ENCODE measurements at places on chromosomes 11 and 22.

GRCh38 chr11:72297828-72298227, 53.9 kb upstream of the PHOX2A start:
- DNase-seq, result no peak

DNA sequence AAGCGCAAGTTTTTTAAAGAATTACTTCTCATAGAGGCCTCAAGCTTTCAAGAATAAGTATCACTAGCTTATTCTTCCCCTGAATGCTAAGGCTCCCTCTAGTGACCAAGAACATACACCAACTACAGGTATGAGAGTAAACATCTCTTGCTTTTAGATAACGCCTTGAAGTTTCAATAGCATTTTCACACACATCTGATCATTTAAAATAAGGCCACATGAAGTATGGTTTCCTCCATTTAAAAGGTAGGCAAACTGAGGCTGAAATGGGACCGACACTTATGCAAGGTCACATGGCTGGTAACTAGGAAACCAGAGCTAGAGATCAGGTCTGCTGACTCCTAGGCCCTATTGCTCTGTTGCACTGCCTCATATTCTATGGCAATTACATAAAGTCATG, 66.5 kb downstream of the CCDC34 start:
- peak; percentile 45 for DNase-seq

- peak; percentile 71 for DNase-seq
These were observed 2.2 kb downstream of the PHF21B start for GRCh38 chr22:45007391-45008185.

- DNase-seq, result no peak
These were observed 60.0 kb upstream of the NECTIN1 start for GRCh38 chr11:119788911-119789560.

DNA sequence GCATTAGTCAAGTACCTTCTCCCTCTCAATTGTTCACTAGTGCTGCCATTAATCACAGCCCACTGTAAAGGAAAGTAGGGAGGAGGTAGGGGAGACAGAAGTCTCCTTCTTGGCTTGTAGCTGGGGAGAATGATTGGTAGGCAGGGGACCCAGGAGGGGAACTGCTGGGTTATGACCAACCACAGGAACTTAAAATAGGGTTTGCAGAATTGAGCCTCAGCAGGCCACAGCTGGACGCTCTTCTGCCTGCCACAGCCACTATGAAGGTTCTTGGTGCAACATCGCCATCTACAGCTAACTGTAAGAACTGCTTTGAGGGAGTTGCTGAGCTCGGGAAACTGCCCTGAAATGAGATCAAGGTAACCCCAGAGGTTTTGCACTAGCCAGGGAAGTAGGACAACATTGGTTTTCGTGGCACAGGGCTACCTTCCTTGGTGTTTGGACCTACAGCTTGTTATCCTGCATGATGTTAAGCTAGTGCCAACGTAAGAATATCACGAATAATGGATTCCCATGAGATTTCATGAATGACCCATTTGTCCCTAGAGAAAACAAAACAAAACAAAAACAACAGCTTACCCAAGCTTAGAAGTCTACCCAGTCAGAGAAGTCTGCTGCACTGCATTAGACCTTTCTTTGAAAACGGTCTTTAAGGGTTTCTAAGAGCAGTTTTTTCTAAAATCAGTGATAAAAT, 787.1 kb upstream of the API5 start:
- peak; percentile 6 for DNase-seq

GRCh38 chr11:27409049-27409448, 46.0 kb upstream of the CCDC34 start:
- DNase-seq, result no peak

GRCh38 chr11:61112575-61112974, 10.3 kb downstream of the CD5 start:
- DNase-seq, result no peak

DNA sequence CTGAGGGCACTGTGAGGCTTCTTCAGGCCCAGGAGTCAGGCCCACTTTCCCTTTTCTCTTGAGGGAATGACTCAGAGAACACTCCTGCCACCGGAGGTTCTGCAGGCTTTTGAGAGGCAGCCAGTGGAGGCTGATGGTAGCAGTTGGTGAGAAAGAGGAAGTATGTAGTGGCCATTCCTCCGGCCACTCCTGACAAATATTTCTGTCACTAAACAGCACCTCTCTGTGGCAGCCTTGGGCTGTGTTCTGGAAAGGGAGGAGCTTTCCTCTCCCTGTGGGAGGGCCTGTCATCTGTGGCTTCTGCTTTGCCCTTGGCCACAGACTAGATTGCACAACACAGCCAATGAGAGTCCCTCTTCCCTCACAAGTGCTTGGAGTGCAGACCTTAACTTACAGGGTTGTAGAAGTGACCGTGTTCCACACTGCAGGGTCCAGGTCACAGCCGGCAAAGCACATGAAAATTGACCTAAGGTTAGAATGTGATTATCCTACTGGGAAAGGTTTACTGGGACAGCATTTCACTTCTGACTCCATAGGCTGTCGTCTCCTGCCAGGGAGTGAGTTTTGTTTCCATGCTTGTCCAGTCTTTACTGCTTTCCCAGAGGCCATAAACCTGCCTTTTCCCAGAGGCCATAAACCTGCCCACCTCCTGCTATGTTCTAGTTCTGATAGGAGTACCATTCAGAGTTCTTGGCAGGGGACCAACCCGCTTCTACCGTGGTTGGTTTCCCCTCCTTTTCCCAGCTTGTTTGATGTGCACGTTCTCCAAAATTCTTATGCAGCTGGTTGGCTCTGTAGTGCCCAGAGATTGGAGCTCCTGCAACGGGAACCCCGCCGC, 33.3 kb downstream of the MARK2 start:
- peak; percentile 64 for DNase-seq

- DNase-seq, result peak; percentile 94
These were observed 25.1 kb upstream of the RELT start for GRCh38 chr11:73350908-73351636.

DNA sequence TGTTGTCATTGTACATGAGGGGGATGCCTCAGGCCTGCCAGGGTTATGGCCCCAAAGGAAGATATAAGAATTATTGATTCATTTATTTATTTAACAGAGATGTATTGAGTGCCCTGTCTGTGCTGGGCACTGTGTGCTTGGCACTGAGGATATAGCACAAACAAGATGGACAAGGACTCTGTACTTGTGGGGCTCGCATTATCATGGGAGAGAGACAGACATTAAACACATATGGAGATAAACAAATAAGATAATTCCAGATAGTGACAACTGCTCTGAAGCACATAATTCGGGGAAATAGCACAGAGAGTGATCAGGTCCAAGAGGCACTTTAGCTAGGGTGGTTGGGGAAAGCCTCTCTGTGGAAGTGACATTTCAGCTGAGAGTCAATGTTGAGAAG, 119.8 kb upstream of the ARHGAP20 start:
- DNase-seq, result no peak

DNA sequence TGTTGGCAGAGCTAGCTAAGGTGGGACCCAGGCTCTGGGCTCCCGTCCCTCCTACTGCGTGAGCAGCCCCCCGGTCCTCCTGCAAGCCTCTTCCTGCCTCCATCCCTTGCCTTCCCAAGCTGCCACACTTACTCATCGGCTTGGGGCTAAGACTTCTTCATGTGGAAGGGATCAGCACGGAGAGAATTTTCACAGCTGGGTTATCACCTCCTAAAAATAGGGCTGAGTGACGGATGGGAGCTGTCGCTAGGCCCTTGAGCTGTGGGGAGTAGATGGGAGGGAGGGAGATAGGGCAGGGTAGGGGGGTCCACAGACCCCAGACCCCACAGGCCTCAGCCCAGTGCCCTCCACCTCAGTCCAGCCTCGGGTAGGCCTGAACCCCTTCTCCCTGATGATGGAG, 41.0 kb downstream of the FLRT1 start:
- DNase-seq, result no peak

- no peak for DNase-seq
These were observed 1.9 kb upstream of the NLRP10 start for GRCh38 chr11:7967097-7967496.

DNA sequence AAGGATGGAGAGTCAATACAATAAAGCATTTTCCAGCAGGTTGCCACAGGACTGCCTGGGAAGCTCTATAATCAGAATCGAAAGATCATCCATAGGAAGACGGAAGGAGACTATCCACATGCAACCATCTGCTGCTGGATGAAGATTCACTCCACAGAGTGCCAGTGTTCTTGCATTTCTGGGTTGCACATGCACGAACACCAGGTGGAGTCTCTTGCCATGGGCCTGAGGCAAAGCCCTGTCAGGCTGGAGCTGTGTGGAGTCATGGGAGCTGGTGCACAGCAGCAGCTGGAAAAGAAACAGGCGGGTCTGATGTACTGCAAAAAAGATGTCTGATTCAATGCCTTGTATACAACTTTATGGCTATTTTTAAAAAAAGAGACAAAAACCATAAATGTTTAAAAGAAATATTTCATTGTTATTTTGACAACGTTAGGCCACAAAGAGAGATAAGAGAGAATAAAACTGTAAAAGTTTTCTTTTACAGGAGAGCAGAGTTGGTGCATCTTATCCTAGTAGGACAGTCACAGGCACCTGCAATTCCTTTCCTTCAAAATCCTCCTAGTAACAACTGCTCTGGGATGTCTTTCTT, 12.9 kb upstream of the FAT3 start:
- no peak for DNase-seq
